ENCODE measurements at places on chromosomes 2 and 18.

- no peak for DNase-seq
Measured at GRCh38 chr2:31402388-31402787, 12.2 kb downstream of the XDH start.

DNA sequence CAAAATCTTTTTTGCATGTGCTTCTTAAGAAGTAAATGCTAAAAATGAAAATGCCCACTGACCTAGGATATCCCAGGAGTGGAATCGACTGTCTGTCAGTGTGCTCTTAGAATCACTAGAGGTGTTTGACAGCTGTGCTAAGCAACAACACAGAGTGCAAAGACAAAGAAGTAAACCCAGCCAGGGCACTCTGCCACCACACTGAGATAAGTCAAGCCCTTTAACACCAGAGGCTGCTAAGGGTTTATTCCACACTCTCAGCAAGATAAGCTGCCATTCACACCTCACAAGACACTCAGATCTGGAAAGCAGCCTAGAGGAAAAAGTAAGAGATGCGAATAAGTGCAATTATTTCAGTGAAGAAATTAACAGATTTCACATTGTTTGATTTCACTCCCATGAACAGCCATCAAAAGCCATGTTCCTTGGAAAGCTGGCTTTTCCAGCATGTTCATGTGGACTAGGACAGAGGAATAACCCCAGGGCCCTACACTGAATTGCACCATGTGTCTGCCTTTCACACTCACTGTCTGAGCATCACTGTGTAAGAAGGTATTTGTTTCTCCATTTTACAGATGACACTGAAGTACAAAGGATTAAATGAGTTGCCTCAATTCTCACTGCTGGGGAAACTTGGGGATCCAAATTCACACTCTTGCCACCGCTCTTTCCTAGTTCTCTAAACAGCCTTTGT, 6.0 kb upstream of the BMP10 start:
- DNase-seq: no peak

- no peak for DNase-seq
Measured at GRCh38 chr2:10900216-10901109, 11.3 kb upstream of the KCNF1 start.

DNA sequence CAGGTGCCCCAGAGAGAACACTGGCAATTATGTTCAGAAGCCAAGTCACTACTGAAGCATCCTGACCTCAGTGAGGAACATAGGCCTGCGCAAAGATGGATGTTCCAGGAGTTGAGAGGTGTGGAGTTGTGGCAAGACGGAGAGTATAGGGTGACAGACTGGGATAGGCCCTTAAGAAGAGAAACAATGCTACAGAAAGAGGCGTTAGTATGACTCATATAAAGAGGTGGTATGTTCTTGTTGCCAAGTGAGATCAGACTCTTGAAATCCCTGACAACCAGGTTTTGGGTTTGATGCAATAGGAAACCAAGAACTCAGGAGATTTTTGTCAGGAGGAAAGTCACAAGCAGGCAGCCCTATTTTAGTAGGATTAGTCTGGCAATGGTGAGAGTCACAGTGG, 185.6 kb downstream of the RIT2 start:
- DNase-seq: no peak

DNA sequence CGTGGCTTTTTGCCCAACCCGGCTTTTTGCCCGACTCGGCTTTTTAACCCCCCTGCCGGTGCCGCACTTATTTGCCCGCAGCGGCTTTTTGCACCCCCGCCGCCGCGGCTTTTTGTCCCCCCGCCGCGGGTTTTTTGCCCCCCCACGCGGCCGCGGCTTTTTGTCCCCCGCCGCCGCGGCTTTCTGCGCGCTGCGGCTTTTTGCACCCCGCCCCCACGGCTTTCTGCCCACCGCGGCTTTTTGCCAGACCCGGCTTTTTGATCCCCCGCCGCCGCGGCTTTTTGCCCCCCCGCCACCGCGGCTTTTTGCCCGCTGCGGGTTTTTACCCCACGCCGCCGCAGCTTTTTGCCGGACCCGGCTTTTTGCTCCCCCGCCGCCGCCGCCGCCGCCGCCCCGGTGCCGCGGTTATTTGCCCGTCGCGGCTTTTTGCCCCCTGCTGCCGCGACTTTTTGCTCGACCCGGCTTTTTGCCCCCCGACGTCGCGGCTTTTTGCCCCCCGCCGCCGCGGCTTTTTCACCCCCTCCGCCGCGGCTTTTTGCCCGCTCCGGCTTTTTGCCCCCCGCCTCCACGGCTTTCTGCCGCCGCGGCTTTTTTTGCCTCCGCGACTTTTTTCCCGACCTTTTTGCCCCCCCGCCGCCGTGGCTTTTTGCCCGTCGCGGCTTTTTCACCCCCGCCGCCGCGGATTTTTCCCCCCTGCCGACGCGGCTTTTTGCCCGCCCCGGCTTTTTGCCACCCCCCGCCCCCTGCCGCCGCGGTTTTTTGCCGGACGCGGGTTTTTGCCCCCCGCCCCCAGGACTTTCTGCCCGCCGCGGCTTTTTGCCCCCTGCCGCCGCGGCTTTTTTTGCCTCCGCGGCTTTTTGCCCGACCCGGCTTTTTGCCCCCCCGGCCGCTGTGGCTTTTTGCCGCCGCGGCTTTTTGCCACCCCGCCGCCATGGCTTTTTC, 2786.5 kb downstream of the RPIA start:
- peak; percentile 35 for DNase-seq

DNA sequence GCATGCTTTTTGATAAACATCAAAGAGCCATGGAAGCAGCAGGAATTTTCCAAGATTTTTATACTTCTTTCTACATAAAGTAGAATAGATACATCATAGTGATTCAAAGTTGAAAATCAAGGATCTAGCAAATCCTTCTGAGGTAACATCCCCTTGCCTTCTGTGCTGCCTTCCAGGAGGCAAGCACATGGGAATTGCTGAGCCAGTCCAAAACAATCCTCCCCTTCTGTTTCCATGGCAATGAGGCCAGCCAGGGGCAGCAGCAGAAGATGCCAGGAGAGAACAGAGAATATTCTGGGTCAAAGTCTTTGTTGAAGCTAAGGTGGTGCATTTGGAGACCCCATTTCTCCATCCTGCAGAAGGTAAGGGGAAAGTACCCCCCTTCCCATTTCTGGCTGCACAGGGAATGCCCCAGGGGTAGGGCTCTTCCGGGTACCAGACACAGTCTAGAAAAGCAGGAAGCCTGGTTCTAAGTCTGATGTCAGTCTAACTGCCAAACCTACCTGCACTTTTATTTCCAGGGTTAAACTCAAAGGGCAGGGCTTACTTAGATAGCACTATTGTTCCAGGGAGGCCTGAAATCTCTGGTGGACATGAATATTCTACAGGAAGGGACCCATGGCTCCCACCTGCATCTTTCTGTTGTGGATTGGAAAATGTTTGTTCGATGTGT, 22.1 kb downstream of the CENPA start:
- no peak for DNase-seq

DNA sequence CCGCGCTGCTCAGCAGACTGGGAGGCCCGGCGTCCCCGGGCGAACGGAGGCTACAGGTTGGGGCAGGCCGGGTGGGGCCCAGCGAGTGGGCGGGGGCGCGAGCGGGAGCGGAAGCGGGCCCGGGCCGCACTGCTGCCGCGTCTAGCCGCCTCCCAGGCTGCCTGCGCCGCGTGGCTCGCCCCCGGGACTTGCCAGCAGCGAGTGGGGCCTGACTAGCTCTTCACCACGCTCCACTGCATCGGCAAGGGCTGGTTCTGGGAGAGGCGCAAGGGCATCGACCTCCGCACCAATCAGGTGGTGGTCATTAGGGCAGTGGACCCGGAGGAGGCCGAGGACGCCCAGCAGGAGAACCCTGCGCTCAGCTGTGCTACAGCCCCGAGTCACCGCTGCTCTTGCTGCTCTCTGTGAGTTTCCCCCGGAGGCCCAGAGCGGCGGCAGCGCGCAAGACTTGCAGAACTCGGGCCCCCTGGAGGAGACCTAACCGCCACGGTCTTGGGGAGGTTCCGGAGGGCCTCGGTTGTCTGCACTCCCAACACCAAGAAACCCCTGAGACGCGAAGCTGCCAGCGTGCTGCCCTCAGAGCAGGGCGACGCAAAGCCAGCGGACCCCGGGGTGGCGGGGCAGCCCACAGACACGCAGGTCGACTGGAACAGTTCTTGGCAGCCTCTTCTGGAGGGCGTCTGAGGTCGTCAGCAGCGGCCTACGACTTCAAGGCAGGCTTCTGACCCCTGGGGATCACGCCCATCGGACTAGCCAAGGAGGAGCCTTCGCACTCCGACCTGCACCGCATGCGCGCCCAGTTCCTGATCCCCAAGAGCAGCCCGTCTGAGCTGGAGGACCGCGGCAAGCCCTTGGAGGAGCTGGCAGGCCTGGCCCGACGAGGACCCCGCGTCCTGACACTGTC, 27.2 kb upstream of the PTPN2 start:
- peak; percentile 53 for DNase-seq

DNA sequence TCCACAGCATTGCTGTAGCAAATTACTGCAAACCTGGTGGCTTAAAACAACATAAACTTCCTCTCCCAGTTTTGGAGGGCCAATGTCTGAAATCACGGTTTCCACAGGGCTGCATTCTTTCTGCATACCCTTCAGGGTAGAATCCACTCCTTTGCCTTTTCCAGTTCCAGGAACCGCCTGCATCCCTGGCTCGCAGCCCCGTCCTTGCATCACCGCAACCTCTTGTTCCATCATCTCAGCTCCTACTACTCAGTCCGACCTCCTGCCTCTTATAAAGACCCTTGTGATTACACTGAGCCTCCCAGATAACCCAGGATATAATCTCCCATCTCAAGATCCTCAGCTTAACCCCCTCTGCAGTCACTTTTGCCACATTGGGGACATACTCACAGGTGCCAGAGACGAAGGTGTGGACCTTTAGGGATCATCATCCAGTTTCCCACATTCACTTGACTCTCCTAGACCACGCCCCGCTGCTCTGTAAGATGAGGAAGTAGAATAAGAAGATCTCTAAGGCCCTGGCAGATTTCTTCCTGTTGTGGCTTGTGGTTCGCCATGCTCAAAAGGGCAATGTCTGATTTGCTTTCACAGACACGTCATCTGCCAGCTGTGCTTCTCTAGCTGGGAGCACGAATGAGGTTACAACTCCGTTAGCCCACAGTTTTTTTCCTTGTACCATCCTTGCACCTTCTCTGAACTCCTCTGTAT, 103.6 kb upstream of the AGAP1 start:
- peak; percentile 64 for DNase-seq
